ENCODE measurements at places on chromosomes 5 and 9.
A peak's percentile ranks its signal among the peaks of the same experiment; 100 is the strongest.

GRCh38 chr5:132754947-132755346 lies 7.7 kb downstream of the CCNI2 start:
- peak; percentile 41 for DNase-seq

DNA sequence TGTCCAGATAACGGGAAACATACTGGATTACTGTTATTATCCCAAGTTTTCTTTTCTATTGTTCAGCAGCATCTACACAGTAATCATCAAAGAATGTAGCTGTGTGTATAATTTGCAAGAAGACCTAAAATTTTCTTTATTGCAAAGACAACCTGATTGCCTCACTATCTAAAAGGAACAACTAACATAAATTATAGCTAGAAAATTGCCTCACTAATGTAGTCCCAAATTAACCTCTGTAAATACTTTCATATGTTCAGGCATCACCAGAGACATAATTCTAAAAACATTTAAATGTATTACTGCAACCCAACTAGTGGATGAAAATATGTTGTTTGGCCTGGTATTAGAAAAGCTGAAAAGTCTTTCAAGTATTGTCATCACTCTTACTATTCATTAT lies 275.4 kb downstream of the CDH12 start:
- DNase-seq, result no peak

DNA sequence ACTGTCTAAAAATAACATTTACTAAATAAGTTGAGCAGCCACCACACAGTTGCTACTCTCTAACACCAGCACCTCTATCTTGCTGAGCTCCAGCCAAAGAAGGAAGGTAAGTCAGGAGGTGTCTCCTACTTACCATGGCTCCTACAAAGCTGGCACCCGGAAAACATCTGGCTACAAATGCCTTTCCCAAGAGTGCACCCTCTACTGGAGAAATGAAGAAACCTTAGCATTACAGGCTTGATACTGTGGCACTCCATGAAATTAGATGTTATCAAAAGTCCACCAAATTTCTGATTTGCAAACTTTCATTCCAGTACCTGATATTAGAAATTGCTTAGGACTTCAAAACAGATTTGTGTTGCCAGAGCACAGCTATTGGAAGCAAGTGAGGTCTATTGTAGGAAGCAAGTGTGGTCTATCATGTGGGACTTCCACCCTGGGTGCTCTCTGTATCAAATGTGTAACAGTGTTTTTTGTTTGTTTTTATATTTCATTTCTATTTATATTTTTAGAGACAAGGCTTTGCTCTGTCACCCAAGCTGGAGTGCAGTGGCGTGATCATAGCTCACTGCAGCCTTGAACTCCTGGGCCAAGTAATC lies 25.7 kb upstream of the RFK start:
- no peak for DNase-seq

- no peak for DNase-seq
Measured at GRCh38 chr5:110371725-110372041, 354.8 kb downstream of the TMEM232 start.

DNA sequence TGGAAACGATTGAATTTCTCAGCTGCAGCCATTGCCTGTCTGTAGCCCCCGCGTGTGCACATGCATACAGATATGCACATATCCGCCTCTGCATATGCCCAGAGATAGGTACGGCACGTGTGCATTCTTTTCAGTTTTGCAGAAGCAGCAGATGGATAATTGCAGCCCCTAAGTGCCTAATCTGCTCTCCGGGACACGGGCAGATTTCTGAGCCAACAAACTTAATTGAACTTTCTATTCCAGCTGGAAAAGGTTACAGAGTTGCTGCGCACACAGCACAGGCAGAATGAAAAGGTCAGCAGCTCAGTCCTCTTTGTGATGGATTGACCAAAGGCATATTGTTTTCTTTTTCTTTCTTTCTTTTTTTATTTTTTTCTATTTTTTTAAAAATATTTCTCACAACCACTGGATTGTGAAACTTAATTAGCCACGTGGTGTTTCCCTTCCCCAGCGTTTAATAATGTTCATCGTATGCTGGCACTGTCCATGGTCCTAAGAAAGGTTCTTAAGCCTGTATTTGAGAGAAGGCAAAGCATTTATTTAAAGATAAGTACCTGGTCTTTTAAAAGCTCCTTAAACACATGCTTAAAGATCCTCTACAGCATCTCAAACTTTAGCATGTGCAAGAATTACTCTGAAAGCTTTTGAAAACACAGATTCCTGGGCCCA lies 270.2 kb upstream of the BRINP1 start:
- no peak for DNase-seq

- DNase-seq, result no peak
Measured at GRCh38 chr5:104778-105296, 12.9 kb downstream of the PLEKHG4B start.

DNA sequence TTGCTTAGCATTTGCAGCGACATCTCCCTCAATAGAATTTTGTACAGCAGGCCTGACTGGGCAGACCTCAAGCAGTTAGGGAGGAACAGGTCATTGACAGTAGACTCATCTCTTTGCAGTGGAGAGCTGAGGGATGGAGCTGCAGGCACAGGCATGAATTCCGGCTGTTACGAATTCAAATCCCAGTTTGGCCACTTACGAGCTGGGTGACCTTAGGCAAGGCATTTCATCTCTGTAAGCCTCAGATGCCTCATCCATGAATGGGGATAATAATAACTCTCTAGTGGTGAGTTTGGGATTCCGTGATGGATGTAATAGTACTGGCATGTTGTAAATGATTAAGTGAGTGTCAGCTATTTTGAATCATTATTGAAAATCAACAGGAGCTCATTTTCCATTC lies 195.3 kb downstream of the SEMA6A start:
- DNase-seq, result no peak

- DNase-seq, result no peak
Measured at GRCh38 chr9:121569266-121569648, 69.6 kb upstream of the GGTA1 start.

- DNase-seq, result no peak
Measured at GRCh38 chr9:17068671-17069070, 66.2 kb upstream of the CNTLN start.

DNA sequence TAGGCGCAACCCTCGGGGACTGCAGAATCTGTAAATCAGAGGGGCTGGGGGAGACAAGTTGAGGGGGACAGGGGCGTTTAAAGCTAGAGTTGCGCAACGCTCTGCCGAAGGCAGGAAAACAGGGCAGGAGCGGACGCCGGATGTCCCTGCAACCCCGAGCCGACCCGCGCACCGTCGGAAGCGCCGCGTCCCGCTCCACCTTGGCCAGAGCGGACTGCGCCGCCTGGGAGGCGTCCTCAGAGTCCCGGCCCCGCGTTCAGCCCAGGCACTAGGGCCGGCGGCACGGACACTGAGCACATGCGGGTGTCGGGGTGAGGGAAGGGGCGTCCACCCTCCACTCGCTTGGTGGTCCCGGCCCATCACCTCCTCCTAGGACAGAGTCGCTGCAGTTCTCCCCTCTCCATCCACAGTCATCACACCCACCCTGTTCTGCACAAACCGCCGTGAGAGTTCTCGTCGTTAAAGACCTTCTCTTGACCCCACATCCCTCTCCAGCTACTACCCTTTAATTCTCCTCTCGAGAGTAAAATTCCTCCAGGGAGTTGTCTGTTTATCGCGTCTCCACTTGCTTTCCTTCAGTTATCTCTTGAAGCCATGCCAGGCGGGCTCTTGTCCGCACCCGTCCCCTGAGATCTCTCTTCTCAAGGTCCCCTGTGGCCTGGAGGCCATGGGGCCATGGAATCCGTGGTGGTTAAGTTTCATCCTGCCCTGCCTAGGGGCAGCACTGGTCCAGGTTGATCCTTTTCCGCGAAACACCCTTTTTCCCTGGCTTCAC lies 796 bp upstream of the PDLIM7 start:
- DNase-seq, result peak; percentile 75

DNA sequence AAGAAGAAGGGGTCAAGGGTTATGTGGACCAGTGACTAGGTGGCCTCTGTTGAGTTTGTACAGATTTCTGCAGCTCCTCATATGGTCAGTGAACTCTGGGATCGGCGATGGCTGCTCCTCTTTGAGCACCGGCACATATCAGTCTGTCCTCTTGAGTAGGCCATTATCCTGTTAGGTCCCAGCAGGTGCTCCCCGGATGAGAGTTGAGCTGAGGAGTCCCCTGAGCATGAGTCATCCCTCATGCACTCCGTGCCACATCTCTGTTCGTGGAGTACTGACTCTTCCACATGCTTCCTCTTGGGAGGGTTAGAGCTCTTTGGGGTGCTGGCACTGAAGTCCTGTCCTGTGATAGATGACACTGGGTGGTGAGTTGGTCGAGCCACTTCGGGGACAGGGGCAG lies 143.7 kb downstream of the PTTG1 start:
- no peak for DNase-seq

- no peak for DNase-seq
Measured at GRCh38 chr5:142191776-142192175, 83.2 kb downstream of the NDFIP1 start.

GRCh38 chr5:81202655-81203054 lies 30.5 kb upstream of the CKMT2 start:
- no peak for DNase-seq

- DNase-seq, result no peak
Measured at GRCh38 chr9:3215658-3216057, 310.1 kb downstream of the RFX3 start.

DNA sequence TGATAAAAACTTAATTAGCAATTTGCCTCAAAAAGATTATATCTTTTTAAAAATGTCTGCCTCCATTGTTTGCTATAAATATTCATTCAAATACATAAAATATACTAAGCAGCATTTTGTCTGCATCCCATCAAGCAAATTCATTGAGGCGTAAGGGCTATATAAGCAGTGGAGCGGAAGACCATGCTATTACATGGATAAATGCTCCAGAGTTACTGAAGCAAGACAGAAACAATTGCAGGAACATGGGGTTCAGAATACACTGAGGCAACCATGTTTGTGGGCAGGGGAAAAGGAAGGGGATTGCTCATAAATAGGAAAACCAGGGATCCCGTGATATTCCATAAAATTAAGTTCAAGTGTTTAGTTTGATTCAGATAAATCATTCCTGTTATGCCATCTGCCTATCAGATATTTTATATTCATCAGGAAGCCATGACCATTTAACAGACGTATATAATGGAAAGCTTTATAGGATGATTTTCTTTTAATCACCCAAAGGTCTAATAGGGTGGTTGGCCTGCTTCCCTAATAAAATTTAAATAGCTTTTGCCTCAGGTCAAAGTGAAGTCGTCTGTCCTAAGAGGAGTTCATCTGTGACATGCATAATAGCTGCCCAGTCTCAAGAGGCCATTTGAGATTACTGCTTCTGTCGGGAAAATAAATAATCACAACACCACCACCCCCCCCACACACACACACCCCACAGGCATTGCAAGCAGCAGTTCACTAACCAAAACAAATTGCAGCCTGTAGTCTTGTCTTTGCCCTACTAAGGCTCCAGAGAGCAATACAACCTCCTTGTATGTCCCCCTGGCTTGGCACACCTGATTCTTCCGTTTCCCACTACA lies 105.2 kb downstream of the RASEF start:
- no peak for DNase-seq

GRCh38 chr5:136113606-136114005 lies 19.0 kb upstream of the SMAD5 start:
- DNase-seq, result no peak

DNA sequence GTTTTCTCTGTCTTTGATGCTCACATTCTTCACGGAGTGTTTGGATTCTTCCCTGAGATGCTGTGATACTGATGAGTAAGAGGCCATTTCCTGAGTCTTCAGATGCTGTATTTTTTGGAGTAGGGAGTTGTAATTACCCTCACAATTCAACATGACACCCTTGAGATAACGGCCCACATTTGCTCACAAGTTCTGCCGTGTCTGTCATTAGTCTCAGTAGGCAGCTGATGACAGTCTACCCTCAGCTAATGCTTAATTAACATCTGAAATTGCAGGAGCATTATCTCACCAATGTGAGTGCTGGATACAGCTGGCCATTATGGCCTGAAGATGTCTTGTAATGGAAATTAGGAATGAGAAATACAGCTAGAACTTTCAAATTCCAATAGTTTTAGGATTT lies 307.1 kb upstream of the ADCY2 start:
- DNase-seq, result no peak

All from activated CD8-positive, alpha-beta memory T cell treated with anti-CD3 and anti-CD28 coated beads, Interleukin-2, amount 50 U/mL, for 48 hours (primary cell).